ENCODE measurements at places on chromosomes 4 and X.

GRCh38 chrX:84729809-84730208 lies 227.6 kb upstream of the HDX start:
- no peak for DNase-seq

DNA sequence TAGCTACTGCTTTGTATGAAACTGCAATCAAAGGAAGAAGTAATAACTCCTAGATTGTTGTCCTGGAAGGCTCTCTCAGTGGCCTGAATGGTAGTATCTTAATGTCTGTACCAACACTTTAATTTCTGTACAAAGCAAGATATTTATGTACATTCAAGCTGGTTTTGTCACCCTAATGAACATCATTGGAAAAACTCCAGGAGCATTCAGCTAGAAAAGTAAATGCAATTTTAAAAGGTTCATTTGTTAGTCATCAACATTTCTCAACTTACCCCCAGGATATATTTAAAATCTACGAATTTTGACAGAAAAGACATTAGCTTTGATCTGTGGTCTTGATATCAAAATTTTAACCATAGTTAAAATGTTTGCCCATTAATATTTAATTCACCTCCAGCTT lies 80.0 kb upstream of the FGF13 start:
- no peak for DNase-seq

GRCh38 chr4:75254745-75255144 lies 259.5 kb downstream of the RCHY1 start:
- no peak for DNase-seq

DNA sequence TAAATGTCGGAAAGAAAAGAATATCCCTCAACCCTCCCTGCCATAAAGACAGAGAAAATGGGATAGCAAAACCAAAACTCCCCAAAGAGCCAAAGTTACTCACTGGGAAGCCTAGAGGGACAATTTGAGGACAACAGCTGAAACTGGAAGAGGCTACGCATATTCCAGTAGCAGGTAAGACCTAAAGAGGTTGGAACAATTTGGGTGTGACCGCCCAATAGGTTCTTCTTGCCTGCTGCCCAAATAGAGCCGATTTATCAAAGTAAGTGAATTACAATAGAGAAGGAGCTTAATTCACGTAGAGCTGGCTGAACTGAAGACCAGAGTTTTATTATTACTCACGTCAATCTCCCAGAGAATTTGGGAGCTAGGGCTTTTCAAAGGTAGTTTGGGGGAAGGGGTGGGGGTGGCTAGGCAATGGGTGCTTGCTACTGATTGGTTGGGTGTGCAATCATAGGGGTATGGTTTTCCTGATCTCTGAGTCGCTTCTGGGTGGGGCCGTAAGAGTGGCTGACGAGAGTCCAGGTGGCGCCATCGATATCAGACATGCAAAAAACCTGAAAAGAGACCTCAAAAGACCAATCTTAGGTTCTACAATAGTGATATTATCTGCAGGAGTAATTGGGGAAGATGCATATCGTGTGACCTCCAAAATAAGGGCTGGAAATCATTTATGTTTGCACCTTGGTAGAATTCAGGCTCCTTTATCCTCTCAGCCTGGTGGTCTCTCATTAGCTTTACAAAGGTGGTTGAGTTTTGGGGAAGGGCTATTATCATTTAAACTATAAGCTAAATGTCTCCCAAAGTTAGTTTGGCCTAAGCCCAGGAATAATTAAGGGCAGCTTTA lies 39.0 kb upstream of the SLC7A3 start:
- no peak for DNase-seq

GRCh38 chr4:141543706-141544105 lies 92.7 kb upstream of the IL15 start:
- no peak for DNase-seq

DNA sequence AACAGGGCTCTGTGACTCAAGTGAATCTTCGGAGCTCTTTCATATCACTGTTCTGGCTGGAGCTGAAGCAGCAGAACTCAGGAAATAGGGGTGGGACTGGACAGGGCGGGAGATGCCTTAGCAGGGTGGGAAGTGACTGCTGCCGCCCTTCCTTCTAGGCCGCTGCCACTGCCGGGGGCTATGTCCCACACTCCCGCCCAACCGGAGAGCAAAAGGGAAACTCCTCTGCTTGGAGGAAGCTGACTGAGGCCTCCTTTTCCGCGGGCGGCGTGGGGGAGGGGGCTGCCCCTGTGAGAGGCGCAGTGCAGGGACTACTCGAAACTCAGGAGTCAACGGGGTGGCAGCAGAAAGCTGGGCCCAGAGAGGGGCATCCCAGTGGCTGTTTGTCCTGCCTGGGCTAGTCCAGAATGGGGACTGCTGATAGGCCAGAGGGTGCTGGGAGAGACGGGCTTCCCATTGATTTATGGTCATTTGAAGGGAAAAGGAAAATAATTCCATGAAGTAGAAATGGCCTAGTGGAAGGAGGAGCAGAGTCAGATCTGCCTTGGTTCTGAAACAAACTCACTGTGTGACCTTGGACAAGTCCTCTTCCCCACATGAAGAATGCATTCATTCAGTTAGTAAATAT lies 36.9 kb downstream of the STARD8 start:
- DNase-seq = no peak
